ENCODE measurements at places on chromosomes 13 and 19.

- H3K27me3 ChIP-seq, result peaks cover under 1% of the 10 kb centered on the region
- H3K4me3 ChIP-seq, result no peak overlapping the region
- H3K27ac ChIP-seq, result no peak overlapping the region
- H3K4me1 ChIP-seq, result no peaks in the 10 kb centered on the region
- no peaks in the 10 kb centered on the region for H3K36me3 ChIP-seq
These were observed 27.6 kb downstream of the ERICH6B start for GRCh38 chr13:45587897-45588296.

DNA sequence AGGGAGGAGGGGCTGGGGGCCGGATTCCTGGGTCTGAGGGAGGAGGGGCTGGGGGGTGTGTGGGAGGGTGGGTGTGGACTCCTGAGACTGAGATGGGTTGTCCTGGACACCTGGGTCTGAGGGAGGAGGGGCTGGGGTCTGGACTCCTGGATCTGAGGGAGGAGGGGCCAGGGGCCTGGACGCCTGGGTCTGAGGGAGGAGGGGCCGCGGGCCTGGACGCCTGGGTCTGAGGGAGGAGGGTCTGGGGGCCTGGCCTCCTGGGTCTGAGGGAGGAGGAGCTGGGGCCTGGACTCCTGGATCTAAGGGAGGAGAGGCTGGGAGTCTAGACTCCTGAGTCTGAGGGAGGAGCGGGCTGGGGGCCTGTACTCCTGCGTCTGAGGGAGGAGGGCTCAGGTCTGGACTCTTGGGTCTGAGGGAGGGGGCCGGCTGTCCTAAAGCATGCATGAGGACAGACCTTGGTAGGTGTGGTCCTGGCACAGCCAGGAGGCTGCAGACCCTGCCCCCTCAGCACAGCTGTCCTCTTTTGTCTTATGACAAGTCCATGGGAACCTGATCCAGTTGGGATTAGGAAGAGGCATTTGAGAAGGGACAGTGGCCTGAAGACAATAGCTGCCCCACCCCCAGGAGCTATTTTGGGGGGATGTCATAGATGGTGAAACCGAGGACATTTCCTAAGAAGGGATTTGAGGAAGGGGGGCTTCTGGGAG lies 1.3 kb downstream of the TNNT1 start:
- no peak overlapping the region for H3K27ac ChIP-seq
- H3K4me3 ChIP-seq, result no peak overlapping the region
- peaks cover 46% of the 10 kb centered on the region for H3K27me3 ChIP-seq
- peaks cover 3% of the 10 kb centered on the region for H3K36me3 ChIP-seq

- H3K27me3 ChIP-seq, result peaks cover 17% of the 10 kb centered on the region
- H3K4me1 ChIP-seq, result no peaks in the 10 kb centered on the region
- H3K36me3 ChIP-seq, result no peaks in the 10 kb centered on the region
- DNase-seq, result no peak
- no peak overlapping the region for H3K4me3 ChIP-seq
These were observed 46.8 kb upstream of the SPACA7 start for GRCh38 chr13:112329376-112329775.

GRCh38 chr19:3830621-3831589 lies 37.9 kb downstream of the ZFR2 start:
- H3K4me1 ChIP-seq, result peaks cover 13% of the 10 kb centered on the region
- no peaks in the 10 kb centered on the region for H3K36me3 ChIP-seq
- no peak overlapping the region for H3K4me3 ChIP-seq
- DNase-seq, result no peak
- H3K27me3 ChIP-seq, result no peaks in the 10 kb centered on the region
- H3K27ac ChIP-seq, result no peak overlapping the region

DNA sequence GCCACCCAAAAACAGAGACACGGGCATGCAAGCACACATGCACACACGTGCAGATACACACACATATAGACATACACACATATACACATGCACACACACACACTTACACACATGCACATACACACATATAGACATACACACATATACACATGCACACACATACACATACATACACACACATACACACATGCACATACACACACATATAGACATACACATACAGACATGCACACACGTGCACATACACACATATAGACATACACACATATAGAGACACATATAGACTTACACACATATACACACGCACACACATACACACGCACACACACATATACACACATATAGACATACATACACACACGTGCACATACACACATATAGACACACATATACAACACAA lies 92.1 kb downstream of the GADD45B start:
- no peak for DNase-seq
- H3K4me3 ChIP-seq, result no peak overlapping the region
- peaks cover 15% of the 10 kb centered on the region for H3K4me1 ChIP-seq
- H3K27ac ChIP-seq, result no peak overlapping the region
- H3K27me3 ChIP-seq, result no peaks in the 10 kb centered on the region

DNA sequence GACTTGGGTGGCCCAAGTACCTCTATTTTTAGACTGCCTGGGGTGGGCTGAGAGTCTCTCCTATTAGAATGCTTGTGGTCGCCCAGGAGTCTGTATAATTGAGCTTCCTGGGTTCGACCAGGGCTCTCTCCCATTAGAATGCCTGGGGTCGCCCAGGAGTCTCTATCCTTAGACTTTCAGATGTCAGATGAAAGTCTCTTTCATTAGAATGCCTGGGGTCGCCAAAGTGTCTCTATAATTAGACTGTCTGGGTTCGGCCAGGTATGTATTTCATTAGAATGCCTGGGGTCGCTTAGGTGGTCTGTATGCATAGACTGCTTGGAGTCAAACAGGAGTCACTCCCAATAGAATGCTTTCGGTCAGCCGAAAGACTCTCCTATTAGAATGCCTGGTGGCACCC lies 1471.7 kb downstream of the UQCRFS1 start:
- peaks cover 3% of the 10 kb centered on the region for H3K36me3 ChIP-seq
- no peaks in the 10 kb centered on the region for H3K27me3 ChIP-seq
- H3K27ac ChIP-seq, result no peak overlapping the region
- no peaks in the 10 kb centered on the region for H3K4me1 ChIP-seq
- no peak overlapping the region for H3K4me3 ChIP-seq

GRCh38 chr19:49120868-49121267 lies 1.5 kb downstream of the PPFIA3 start:
- H3K27ac ChIP-seq, result no peak overlapping the region
- H3K27me3 ChIP-seq, result peaks cover 23% of the 10 kb centered on the region
- DNase-seq, result no peak
- H3K4me3 ChIP-seq, result peak overlapping the region; percentile 7
- no peaks in the 10 kb centered on the region for H3K36me3 ChIP-seq

GRCh38 chr13:59464926-59465325 lies 698.8 kb downstream of the DIAPH3 start:
- H3K4me1 ChIP-seq, result no peaks in the 10 kb centered on the region
- H3K27me3 ChIP-seq, result no peaks in the 10 kb centered on the region
- no peaks in the 10 kb centered on the region for H3K36me3 ChIP-seq
- DNase-seq, result no peak
- no peak overlapping the region for H3K4me3 ChIP-seq

GRCh38 chr13:44373601-44374347 lies at the start of gene SERP2:
TSS of gene SERP2 (plus strand) at chr13:44373824. CDS start at chr13:44374026, 202 bp downstream.
- H3K4me1 ChIP-seq, result no peaks in the 10 kb centered on the region
- no peak within 1 kb of the TSS for H3K27ac ChIP-seq
- no peaks in the 10 kb centered on the region for H3K36me3 ChIP-seq
- no peak for DNase-seq
- H3K4me3 ChIP-seq, result no peak within 1 kb of the TSS
- H3K27me3 ChIP-seq, result peaks cover 59% of the 10 kb centered on the region

- no peak for DNase-seq
- H3K36me3 ChIP-seq, result no peaks in the 10 kb centered on the region
- H3K27me3 ChIP-seq, result no peaks in the 10 kb centered on the region
- no peak overlapping the region for H3K27ac ChIP-seq
These were observed 130.1 kb downstream of the SLITRK1 start for GRCh38 chr13:83752141-83752540.

GRCh38 chr13:30526612-30527495 lies 61.1 kb upstream of the HMGB1 start:
- H3K27me3 ChIP-seq, result no peaks in the 10 kb centered on the region
- no peaks in the 10 kb centered on the region for H3K36me3 ChIP-seq
- DNase-seq, result no peak
- H3K4me3 ChIP-seq, result no peak overlapping the region
- no peak overlapping the region for H3K27ac ChIP-seq

DNA sequence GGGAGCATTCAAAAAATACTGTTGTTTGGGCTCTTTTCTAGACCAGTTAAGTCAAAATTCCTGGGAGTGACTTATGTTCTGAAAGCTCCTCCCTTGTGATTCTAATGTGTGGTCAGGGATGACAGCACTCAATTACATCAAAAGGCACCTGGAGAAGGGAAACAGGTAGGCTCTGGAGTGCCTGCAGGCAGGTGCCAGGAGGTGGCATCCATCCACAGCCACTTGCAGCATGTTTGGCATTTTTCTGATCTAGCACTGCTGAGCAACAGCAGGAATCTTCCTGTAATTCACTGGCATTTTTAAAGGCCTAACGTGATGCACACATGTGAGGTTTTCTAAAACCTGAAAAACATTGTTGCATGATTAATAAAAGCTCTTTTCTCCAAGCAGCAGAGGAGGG lies 94.6 kb downstream of the CCNA1 start:
- no peaks in the 10 kb centered on the region for H3K36me3 ChIP-seq
- H3K27ac ChIP-seq, result no peak overlapping the region
- no peaks in the 10 kb centered on the region for H3K27me3 ChIP-seq
- no peaks in the 10 kb centered on the region for H3K4me1 ChIP-seq
- no peak for DNase-seq

DNA sequence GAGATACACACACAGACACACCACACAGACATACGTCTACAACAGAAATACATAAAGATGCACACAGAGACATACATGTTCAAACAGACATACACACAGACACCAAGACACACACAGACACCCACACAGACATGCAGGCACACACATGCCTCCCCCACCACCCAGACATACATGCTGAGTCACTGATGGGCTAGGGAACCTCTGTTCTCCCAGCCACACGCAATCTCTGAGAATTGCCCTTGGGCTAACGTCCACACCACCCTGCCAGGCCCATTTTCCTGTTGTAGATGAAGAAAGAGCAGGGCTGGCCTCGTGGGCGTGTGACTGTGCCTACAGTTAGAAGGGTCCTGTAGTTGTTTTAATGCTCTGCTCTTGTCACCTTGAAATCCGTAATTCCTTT lies 261.9 kb downstream of the KCNRG start:
- no peak overlapping the region for H3K4me3 ChIP-seq
- no peak overlapping the region for H3K27ac ChIP-seq
- H3K36me3 ChIP-seq, result peaks cover 8% of the 10 kb centered on the region
- DNase-seq, result no peak
- H3K27me3 ChIP-seq, result peaks cover 42% of the 10 kb centered on the region

- peak; percentile 84 for DNase-seq
- no peak overlapping the region for H3K4me3 ChIP-seq
- no peaks in the 10 kb centered on the region for H3K27me3 ChIP-seq
- H3K27ac ChIP-seq, result no peak overlapping the region
- peaks cover 1% of the 10 kb centered on the region for H3K36me3 ChIP-seq
These were observed 11.9 kb downstream of the SELENOW start for GRCh38 chr19:47790398-47790814.

GRCh38 chr19:38657633-38658222 lies 10.3 kb downstream of the ACTN4 start:
- H3K4me3 ChIP-seq, result no peak overlapping the region
- peaks cover 38% of the 10 kb centered on the region for H3K36me3 ChIP-seq
- peaks cover 87% of the 10 kb centered on the region for H3K4me1 ChIP-seq
- DNase-seq, result no peak
- peak overlapping the region; percentile 66 for H3K27ac ChIP-seq

GRCh38 chr13:108346376-108346775 lies 76.9 kb downstream of the TNFSF13B start:
- peak overlapping the region; percentile 12 for H3K27ac ChIP-seq
- H3K27me3 ChIP-seq, result no peaks in the 10 kb centered on the region
- H3K4me1 ChIP-seq, result peaks cover 16% of the 10 kb centered on the region
- DNase-seq, result no peak
- no peaks in the 10 kb centered on the region for H3K36me3 ChIP-seq
- no peak overlapping the region for H3K4me3 ChIP-seq

DNA sequence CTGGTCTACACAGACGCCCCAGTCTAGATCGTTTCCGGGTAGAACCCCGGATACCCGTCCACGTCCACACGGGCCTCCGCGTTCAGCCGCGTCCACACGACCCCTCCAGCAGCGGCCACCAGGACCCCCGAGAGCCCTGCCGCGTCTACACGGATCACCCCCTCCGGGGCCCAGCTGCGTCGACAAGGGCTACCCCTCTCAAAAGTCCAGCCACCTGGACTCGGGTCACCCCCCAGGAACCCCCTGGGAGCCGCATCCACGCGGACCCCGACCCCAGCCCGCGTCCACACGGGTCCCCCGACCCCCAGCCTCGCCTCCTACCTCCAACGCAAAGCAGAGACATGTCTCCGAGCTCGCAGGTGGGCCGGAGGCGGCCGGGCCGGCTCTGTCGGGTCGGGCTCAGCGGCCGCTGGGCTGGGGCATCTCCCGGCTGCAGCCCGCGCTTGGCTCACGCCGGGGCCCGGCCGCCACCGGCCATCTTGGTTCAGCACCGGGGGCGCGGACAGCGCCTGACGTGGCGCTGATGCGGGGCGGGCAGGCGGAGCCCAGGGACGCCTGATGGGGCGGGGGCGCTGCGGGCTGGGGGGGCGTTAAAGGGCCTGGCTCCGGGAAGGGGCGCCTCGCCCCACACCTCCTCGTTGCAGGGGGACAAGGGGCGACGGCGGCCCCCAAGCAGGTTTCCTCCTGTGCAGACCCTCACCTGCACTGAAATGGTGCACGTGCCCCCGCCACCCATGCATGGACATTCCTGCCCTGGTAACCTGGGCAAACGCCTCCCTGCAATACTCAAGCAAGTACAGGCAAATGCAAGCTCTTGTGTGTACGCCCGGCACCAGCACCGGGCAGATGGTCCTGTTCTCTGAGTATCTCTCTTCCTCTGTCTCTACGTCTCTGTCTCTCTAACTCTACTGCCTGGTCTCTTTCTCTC lies at the start of gene UNC13A:
TSS of gene UNC13A (minus strand) at position 498 of the 928 bp plus-strand sequence. CDS start at position 343, 155 bp downstream.
- H3K4me1 ChIP-seq, result peaks cover 6% of the 10 kb centered on the region
- H3K27ac ChIP-seq, result no peak within 1 kb of the TSS
- H3K4me3 ChIP-seq, result no peak within 1 kb of the TSS
- H3K36me3 ChIP-seq, result peaks cover 2% of the 10 kb centered on the region
- peaks cover 63% of the 10 kb centered on the region for H3K27me3 ChIP-seq

GRCh38 chr19:40304306-40304705 lies 19.2 kb upstream of the AKT2 start:
- no peak overlapping the region for H3K4me3 ChIP-seq
- H3K36me3 ChIP-seq, result no peaks in the 10 kb centered on the region
- no peak overlapping the region for H3K27ac ChIP-seq

- H3K36me3 ChIP-seq, result peaks cover 12% of the 10 kb centered on the region
- DNase-seq, result no peak
- no peak overlapping the region for H3K4me3 ChIP-seq
These were observed 2.4 kb downstream of the SIGLECL1 start for GRCh38 chr19:51253088-51253806.

- H3K4me3 ChIP-seq, result peak overlapping the region; percentile 59
- DNase-seq, result peak; percentile 59
- H3K27ac ChIP-seq, result no peak overlapping the region
- peaks cover 8% of the 10 kb centered on the region for H3K27me3 ChIP-seq
These were observed 14.7 kb downstream of the TLE5 start for GRCh38 chr19:3047496-3048189.
